ENCODE measurements at places on chromosomes 11 and 22. TPM values are rescaled to one million over a fixed set of nuclear protein-coding genes. Genes with fewer than 3 reads are reported as not detected.
A peak's percentile ranks its signal among the peaks of the same experiment; 100 is the strongest.

GRCh38 chr11:1983601-1983961, 14.1 kb downstream of the H19 start:
- no peak for DNase-seq

DNA sequence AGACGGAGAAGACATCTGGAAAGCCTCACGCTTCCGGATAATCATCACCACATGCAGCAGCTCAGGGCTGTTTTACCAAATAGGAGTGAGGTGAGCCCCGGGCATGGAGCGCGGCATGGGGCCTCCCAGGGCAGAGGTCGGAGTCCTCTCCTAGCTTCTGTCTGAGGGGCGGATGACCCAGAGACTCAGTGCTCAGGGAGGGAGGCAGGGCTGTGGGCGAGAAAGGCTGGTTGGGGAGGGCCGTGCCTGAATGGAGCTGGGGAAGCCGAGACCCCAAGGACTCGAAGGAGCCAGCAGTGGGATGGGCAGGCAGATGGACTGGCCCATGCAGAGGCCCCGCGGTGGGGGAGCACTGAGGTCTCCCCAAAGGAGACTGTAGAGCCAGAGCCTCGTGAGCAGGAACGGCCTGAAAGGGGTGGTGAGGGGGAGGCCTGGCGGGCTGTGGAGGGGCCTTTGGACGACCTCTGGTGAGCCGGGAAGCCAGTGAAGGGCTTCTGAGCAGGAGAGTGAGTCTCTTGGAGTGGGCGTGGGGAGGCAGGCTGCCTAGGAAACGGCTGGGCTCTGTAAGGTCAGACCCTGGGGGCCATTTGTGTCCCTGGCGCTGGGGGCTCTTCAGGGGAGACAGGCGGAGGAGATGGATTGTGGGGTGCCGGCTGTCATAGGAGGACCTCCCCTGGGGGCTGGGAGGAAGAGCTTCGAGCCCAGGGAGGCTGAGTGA, 24.7 kb upstream of the PANX2 start:
- DNase-seq: no peak

DNA sequence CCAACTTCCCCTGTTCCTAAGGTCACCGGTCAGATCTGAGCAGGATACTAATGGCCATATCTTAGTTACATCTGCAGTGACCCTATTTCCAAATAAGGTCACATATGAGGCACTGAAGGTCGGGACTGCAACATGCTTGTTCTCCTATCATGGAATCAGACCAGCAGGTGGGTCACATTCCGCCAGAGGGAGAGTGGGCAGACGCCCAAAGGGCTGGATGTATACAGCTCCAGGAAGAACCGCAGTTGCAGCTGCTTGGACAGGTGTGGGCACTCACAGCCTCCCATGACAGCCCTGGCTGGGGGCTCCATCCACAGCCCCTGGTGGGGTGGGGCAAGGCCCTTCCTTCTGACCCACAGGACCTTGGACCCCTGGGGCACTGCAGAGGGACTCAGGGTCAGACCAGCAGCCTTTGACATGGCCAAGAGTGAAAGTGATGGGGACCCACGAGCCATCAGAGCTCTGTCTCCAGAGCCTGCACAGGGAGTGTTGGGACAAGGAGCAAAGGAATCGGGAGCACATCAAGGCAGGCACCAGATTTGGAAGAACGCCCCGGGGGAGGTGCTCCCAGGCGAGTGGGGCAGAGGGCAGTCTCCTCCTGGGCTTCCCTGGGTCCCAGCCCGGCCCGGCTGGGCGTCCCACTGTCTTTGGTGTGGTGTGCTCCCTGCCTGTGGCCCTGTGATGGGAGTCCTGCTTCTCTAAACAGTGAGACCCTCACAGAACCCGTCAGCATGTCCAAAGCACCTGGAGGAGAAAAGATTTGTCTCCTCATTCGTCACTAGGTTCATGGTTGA, 13.3 kb upstream of the CD81 start:
- no peak for DNase-seq

GRCh38 chr11:11318961-11319360, 34.1 kb downstream of the CSNK2A3 start:
- DNase-seq: no peak

- no peak for DNase-seq
These were observed 660.5 kb downstream of the NTM start for GRCh38 chr11:132030896-132031295.

The CLDN5 gene
- polyA plus RNA-seq: 2.4 TPM

- DNase-seq: no peak
These were observed 76.4 kb upstream of the MTNR1B start for GRCh38 chr11:92892802-92893684.

The MUC15 gene
- not detected for polyA plus RNA-seq

DNA sequence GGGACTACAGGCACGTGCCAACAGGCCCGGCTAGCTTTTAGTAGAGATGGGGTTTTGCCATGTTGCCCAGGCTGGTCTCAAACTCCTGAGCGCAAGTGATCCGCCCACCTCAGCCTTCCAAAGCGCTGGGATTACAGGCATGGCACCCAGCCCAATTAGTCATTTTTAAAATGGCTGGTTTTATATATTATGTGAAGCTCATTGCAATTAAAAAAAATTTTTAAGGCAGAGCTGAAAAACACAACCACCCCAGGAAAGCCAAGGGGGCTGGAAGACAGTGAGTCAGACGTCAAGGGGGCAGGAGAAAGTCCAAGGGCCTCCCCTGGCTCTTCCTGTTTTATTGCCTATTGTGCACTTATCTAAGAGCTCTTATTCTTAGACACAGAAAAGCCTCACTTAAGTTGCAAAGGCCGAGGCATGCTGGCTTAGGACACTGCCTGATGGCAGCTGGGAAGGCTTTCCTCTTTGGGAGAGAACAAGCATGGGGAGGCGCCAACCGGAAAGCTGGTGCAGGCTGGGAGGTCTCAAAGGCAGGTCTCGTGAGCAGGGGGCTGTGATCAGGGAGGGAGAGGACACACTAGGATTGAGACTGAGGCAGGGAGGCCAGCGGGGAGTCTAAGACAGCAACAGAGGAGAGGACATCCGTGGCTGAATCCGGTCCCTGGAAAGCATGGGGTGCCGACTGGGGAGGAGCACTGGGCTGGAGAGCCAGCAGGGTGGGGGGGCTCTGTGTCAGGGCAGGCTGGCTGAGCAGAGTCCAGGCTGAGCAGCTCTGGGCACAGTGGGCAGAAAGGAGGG, 11.1 kb upstream of the OSM start:
- no peak for DNase-seq

DNA sequence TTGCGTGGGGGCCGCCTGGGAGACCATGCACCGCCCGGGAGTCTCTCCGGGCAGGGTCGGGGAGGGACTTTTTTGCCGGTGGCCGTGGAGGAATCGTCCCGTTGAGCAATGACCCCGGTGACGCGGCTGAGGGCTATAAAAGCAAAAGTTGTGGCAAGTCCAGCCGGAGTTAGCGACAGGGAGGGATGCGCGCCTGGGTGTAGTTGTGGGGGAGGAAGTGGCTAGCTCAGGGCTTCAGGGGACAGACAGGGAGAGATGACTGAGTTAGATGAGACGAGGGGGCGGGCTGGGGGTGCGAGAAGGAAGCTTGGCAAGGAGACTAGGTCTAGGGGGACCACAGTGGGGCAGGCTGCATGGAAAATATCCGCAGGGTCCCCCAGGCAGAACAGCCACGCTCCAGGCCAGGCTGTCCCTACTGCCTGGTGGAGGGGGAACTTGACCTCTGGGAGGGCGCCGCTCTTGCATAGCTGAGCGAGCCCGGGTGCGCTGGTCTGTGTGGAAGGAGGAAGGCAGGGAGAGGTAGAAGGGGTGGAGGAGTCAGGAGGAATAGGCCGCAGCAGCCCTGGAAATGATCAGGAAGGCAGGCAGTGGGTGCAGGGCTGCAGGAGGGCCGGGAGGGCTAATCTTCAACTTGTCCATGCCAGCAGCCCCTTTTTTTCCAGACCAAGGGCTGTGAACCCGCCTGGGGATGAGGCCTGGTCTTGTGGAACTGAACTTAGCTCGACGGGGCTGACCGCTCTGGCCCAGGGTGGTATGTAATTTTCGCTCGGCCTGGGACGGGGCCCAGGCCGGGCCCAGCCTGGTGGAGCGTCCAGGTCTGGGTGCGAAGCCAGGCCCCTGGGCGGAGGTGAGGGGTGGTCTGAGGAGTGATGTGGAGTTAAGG, at the start of gene NEAT1:
NEAT1 (plus strand) TSS at position 166 of the 883 bp plus-strand sequence.
- peak; percentile 79 for DNase-seq

DNA sequence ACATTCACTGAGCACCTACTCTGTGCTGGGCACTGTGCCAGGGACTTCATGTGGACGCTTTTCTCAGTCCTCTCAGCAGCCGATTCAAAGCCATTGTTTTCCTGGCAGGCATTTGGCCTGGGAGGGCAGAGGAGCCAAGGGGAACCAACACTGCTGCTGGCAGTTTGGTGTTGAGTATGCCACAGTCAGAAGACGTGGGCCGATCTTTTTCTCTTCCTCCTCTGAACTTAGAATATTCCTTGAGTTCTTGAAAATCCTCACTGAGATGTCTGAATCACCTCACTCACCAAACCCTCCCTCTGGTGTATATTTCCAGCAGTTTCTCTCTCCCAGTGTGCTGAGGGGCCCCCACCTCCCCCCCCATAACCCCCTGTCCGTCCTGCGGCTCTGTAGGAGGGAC, 114.5 kb upstream of the CRYBB3 start:
- DNase-seq: no peak

DNA sequence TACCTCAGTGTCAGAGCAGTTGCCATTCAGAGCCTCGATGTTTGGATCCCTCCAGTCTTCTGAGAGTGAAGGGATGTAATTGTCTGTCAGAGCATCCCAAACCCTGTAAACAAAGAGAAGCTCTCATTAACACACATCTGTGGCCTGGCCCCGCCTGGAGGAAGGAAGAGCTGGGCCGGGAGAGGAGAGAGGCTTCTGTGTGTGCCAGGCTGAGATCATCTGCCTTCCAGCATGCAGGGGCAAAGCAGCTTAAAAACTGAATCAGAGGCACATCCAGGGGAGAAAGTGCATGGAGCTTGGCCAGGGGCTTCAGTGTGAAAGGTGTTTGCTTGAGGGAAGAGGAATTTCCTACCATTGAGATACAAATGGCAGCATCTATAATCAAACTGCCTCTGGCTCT, 14.5 kb downstream of the FEZ1 start:
- no peak for DNase-seq

DNA sequence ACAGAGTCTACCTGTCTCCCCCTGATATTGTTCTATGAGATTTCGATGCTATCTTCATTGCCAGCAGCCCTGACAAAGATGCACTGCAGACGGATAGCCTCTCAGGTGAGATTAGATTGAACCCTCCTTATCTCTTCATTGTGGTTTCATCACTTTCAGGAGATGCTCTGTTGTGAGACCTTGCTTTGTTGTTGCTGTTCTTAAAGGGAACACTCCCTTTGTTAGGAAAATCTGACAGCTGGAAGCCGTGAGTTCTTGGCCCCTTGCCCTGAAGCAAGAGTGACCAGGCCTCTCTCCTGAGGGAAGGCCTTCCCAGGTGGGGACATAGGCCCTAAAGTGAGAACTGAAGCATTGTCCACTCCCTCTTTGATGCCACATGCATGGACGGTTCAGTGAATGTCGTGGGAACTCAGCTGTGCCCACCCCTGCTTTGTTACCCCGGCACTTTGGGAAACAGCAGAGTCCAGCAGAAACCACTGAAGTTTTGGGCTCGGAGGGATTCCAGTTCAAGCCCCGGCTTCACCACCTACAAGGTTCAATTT, 976.1 kb downstream of the TBC1D22A start:
- DNase-seq: no peak

The GGTLC3 gene
- not detected for polyA plus RNA-seq

DNA sequence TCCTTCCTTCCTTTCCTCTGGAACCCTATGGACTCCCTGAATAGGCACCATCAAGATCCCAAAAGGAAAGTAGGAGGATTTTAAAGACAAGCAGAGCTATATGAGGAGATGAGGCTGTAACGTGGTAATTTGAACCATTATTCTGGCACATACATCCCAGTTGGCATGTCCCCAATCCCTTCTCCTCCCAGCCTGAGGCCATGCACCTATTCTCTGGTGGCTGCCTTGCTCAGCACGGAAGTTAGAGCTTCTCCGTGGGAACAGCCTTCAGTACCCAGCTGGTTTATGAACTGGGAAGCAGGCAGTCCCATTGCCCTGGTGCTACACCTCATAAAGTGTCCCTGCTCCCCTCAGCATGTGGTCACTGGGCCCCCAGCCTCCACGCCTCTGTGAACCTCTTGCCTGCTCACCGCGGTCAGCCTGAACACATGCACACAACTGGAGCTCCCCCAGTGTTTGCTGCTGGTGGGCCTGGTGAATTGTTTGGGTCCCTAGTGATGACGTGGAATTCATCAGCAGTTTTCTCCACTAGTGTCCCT, 139.9 kb upstream of the PLET1 start:
- DNase-seq: no peak

GRCh38 chr11:113405724-113406478, 18.3 kb downstream of the ANKK1 start:
- no peak for DNase-seq

DNA sequence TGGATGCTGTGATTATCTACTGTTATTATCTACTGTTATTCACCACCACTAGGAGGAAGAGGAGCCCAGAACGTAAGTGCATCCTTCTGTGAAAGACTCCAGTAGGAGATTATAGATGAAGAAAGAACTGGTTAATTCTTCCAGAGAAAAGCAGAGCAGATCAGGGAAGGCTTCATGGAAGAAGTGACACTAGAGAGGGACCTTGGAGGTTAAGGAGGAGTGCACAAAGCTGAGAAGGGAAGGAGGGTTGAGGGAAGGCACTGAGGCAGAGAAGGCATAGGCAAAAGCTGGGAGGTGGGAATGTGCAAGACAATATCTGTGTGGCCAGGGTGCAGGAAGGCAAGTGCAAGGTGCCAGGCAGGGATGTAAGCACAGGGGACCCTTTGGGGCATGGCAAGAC, 13.5 kb downstream of the CRYBB1 start:
- DNase-seq: no peak

The ASRGL1 gene
- 3.1 TPM for polyA plus RNA-seq

DNA sequence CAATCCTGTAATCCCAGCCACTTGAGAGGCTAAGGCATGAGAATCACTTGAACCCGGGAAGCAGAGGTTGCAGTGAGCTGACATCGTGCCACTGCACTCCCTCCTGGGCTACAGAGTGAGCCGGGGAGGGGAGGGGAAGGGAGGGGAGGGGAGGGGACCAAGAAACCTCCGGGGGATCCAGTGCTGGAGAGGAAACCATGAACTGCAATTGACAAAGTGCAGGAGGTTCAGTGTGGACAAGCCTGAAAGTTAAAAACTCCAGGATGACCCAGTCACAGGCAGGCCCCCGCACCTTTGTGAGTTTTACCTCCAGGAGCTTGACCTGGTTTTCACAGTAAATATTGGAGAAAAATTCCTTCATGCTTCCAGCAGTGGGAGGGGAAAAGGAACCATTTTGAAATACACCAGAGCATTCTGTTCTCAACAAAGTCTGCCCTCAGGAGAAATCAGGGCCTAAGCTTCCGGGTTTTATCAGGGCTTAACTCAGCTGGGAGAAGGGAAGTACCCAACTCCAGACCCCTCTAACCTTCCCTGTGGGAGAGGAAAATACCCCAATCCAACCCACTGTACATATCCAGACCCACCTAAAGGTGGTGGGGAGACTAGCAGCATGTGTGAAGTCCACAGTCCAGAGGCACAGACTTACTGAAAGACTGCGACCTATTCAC, 15.5 kb upstream of the ZFTA start:
- no peak for DNase-seq

GRCh38 chr11:9626496-9627394, 37.1 kb upstream of the SWAP70 start:
- no peak for DNase-seq
